ENCODE measurements at places on chromosomes 11 and 22.

GRCh38 chr11:126604461-126604860, 249.0 kb downstream of the ST3GAL4 start:
- DNase-seq = no peak

DNA sequence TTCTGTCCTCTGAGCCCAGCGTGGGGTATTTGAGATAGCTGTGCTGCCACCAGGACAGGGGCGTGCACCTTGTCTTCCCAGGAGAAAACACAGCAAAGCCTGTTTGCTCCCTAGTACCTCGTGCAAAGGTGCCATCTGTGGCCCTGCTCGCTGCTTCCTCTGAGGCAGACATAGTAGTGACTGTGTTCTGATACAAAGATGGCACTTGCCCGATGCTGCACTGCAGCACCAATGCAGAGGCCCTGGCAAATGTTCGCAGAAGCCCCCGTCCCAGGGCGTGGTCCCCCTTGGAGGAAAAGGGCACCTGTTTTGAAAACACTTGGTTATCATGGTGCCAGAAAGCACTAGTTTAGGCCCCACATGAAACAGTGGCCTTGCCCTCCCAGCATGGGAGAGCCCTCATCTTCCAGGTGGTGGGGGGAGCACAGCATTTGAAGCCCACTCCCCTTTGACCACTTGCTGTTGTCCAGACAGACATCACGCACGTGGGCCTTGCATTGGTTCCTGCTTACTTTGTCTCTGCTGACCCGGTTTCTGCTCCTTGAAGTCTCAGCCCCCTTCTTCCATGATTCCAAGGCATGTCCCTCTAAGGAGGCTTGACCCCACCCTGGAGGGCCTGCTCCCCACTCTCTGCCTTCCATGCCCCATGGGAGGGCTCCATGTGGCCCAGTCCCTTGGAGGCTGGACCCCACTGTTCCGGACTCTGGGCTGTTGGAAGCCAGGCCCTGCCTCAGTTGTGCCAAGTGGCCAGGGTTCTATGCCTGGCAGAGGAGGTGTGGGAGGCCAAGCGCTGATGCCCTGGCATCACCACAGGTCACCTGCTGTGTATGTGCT, 109.4 kb downstream of the KCNQ1OT1 start:
- no peak for DNase-seq

- no peak for DNase-seq
These were observed 664 bp upstream of the ZC3H7B start for GRCh38 chr22:41300661-41301060.

GRCh38 chr11:114399490-114400215, 658 bp downstream of the C11orf71 start:
- DNase-seq = no peak

DNA sequence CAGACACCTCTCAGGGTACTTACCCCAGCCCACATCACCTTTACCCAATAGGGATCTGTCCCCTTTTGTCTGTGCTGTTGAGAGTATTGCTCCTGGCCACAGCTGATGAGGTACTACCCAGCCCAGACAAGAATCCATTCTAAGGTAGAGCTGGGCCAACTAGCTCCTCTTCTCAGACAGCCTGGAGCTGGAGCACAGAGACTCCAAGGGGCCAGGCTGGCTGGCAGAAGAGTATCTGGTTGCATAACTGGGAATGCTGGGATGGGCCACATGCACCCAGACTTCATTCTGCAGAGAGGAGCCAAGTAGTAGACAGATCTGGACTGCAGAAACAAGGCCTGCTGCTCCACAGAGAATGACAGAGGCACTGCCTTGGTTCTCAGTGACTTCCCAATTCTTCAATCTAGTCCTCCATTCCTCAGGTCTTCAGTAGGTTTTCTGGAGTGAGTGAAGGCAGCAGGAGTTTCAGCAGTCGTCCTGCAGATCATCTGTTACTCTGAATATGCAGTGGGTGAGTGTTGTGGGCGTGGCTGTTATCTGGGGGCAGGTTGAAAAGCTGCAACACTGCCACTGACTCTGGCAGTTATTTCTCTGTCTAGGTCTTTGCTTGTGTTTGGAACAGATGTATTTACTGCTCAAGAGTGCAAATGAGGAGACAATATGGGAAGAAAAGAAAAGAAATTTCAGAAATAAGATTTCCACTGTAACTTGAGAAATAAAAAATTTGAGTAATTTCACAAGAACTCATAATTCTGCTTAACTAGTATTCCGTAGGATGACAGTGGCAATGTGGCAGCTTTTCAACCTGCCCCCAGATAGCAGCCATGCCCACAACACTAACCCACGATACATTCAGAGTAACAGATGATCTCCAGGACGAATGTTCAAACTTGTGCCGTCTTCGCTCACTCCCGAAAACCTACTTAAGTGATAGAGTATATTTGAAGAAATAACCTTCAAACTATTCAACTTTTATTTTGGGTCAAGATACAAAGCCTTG, 34.9 kb downstream of the MAPK1 start:
- DNase-seq = no peak

DNA sequence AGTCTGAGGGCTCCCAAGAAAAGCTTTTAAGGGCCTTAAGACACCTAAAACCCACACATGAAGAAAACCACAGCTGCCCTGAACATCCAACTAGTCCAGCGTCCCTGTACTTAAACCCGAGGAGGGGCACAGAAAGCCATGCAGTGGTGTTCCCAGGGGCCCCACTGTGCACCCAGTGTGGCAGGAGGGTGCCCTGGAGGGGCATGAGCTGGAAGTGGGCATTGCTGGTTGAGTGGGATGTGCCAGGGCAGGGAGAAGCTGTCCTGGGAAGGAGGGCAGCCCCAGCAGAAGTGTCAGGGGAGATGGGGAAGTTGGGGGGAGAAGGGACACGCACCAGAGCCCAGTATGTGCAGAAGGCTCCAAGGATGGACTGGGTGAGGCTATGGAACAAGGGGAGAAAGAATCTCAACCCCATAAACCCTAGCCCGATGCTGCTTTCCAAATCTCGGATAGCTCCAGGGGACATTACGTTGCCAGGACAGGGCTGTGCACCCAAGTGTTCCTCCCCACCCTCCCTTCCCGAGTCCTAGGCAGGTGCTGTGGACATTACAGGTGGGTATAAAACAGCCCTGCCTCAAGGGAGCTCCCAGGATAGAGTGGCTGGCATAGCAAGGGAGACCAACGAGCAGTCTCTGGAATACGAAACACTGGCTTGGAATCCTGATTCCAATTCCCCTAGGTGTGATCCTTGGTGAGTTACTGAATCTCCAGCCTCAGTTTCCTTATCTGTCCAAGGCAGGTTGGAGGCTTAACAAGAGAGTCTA, 44.2 kb downstream of the SHANK2 start:
- no peak for DNase-seq

- no peak for DNase-seq
These were observed 133.4 kb downstream of the SPON1 start for GRCh38 chr11:14095882-14096281.

DNA sequence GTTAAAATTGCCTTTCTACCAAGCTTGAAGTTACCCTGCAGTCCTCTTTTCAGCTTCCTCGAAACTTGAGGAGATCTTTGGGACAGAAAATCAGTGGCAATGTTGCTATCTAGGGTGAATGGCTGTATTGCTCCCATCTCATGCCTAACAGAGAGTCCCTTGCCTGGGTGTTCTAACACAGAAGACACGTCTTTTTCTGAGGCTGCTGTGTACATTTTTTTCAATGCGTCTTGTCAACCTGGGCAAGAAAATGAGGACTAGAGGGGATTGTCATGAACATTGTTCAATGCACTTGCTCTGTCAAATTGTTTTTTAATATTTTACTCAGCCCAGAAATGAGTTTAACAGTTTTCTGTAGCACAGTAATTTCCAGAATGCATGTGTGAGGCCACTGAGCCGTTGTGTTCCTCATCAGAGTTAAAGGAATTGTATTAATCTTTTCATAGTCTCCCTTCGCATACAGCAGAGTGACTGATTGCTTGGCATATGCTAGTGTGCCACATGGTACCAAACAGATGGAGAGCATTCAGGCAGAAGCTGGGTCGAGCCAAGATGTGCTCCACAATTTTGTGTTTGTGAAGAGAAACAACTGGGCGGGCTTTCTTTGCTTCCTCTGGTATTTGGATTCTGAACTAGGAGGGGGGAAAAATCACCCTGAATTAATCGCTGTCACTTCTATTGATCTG, 86.0 kb downstream of the CASP12 start:
- DNase-seq = no peak

All from BJ (cell line).